Left ventricle myocardium inferior (tissue), 1 donor: ENCODE measurements at places on chromosomes 3 and 15. TPM values are rescaled to one million over a fixed set of nuclear protein-coding genes. Genes with fewer than 3 reads are reported as not detected.

Gene LDHAL6B
- total RNA-seq: not detected

DNA sequence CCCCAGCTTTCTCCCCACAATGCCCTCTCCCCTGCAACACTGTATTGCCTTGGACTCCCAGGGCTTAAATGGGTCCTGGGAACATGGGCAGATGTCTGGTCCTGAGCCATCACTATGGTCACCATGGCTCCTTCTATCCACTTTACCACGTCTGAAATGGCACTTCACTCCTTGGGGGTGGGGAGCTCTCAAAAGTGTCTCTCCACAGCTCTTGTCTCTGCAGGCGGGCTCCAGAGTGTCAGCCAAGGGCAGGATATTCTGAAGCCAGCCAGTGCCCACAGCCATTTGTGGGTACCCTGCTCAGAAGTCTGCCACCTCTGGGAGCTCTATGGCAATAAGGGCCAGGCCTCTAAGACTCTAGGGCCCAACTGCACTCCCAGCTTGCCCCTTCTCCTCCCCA is 163.9 kb downstream of the PPM1L start:
- H3K4me1 ChIP-seq: peaks cover 40% of the 10 kb centered on the region
- H3K27me3 ChIP-seq: no peaks in the 10 kb centered on the region
- no peak overlapping the region for H3K4me3 ChIP-seq
- H3K36me3 ChIP-seq: no peaks in the 10 kb centered on the region

- DNase-seq: no peak
- no peak overlapping the region for H3K4me3 ChIP-seq
- no peak overlapping the region for H3K27ac ChIP-seq
- H3K27me3 ChIP-seq: peaks cover 16% of the 10 kb centered on the region
Observed at GRCh38 chr15:25875566-25875965, 12.4 kb upstream of the ATP10A start.

Gene SLC12A8
- total RNA-seq: not detected

Gene NR2F2
- 12.8 TPM for total RNA-seq

Gene SLC28A2
- not detected for total RNA-seq

GRCh38 chr3:46089237-46090011 is 62.1 kb upstream of the XCR1 start:
- H3K4me1 ChIP-seq: no peaks in the 10 kb centered on the region
- H3K36me3 ChIP-seq: no peaks in the 10 kb centered on the region
- H3K27me3 ChIP-seq: no peaks in the 10 kb centered on the region
- H3K4me3 ChIP-seq: no peak overlapping the region
- peak; percentile 43 for DNase-seq

DNA sequence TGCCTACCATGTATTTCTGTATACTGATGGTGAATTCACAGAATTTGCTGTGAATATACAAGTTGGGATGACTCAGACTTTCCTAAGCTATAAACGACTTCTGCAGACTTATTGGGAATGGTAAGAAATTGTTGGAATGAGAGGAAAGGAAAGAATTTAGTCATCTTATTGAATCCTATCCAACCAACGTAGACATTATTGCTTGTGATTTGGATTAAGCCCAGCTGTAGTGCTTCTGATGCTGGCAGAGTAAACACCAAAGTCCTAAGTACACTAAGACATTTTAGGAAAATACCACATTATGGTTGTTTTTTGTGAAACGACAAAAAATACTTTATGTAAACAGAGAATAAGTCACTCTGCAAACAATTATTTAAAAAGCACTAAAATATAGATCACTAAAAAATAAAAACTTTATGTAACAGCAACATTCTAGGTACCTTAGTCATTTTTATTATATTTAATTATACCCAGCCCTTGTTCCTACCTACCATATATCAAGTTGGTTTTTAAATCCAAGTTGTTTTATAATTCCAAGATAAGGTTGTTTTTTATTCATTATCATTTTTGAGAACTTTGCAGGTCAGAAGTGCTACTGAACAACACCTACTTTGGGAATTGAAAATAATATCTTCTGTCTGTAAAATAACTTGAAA is 99.2 kb upstream of the MLF1 start:
- no peak overlapping the region for H3K4me3 ChIP-seq
- no peaks in the 10 kb centered on the region for H3K4me1 ChIP-seq
- DNase-seq: no peak
- H3K27ac ChIP-seq: no peak overlapping the region
- no peaks in the 10 kb centered on the region for H3K27me3 ChIP-seq

DNA sequence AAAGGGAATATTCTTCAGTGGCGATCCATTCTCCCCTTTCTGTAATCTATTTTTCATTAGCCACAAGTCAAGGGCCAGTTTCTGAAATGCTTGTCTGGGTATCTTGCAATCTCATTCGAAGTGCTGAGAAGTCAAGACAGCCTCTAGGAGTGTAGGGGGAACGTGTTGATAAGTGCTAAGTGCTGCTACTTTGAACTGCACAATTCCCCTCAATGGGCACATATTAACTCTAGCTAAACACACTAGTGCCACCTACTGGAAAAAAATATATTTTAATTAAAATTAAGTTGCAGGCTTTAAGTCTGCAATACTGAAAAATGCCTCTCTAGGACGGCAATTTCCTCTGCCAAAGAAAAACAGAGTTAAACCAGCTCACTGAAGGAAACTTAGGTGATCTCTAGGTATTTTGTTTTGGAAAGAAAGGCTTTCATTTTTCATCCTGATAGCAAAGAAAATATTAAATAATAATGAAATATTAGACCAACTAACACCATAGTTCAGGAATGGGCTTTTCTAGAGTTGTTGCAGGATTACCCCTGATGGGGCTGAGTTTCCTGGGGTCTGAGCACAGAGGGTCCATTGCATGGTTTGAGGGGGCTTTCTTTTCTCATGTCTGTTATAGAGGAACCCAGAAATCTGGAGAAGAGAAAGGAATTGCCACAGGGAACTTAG is 181.9 kb upstream of the KBTBD8 start:
- H3K27me3 ChIP-seq: no peaks in the 10 kb centered on the region
- no peaks in the 10 kb centered on the region for H3K36me3 ChIP-seq
- H3K4me1 ChIP-seq: peaks cover 9% of the 10 kb centered on the region
- H3K4me3 ChIP-seq: no peak overlapping the region

Gene SLC6A20
- total RNA-seq: not detected

DNA sequence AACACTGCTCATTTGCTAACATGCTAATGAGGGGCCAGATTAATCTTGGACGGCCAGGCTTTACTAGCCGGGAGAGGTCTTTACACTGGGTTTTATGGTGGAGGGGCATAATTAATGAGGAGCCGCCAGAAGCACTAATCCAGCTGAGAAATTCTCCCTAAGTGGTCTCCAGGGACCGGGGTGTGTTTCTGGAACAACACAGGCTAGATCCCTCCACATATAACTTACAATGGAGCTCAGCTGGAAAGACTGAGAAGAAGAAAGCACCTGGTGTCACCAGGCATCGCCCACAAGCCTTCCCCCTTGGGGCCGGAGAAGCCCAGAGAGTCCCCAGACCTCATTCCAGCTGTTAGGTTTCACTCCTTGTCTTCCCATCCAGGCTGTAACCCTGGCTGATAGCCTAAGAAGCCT is 127.5 kb downstream of the MEGF11 start:
- H3K27me3 ChIP-seq: peaks cover 91% of the 10 kb centered on the region
- H3K36me3 ChIP-seq: no peaks in the 10 kb centered on the region
- no peak overlapping the region for H3K27ac ChIP-seq
- DNase-seq: no peak
- H3K4me3 ChIP-seq: no peak overlapping the region

DNA sequence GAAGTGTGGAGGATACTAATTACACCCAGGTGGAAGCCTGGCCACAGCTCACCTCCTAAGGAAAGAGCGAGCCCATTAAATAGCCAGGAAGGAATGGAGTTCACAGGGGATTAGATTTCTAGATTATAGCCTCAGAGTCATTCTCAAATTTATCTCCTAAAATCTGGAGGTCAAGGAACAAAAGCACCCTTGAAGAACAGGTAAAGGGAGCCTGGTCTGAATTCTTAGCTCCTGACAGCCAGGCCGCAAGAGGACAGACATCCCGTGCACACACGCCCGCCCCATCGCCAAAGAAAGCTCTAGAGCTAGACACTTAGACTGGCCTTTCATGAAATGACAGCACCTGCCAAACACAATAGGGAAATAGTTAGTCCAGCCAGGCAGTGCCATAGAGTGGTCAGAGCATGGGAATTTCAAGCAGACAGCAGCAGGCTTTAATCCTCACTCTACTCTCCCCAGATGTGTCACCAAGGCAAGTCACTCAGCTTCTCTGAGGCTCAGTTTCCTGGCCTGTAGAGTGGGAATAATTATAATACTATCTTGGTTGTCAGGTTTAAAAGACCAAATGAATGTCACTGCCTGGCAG is 59.2 kb downstream of the LIPC start:
- H3K27me3 ChIP-seq: no peaks in the 10 kb centered on the region
- H3K27ac ChIP-seq: peak overlapping the region; percentile 79
- peak overlapping the region; percentile 41 for H3K4me3 ChIP-seq
- H3K4me1 ChIP-seq: peaks cover 16% of the 10 kb centered on the region
- no peaks in the 10 kb centered on the region for H3K36me3 ChIP-seq
- no peak for DNase-seq

DNA sequence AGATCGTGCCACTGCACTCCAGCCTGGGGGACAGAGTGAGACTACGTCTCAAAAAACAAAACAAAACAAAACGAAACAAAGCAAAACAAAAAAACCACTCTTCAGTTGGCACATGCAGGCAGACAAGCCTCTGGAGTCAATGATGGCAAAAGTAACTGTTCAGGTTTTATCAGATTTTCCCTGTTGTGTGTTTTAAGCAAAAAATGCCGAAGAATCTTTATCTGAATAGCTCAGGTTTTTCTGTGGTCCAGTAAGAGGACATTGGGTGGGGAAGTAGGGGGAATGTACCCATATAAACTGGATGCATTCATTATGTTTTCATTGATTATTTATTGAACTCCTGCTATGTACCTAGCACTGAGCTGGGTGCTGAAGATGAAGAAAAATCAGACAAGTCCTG is 20.8 kb upstream of the BCL2A1 start:
- H3K27ac ChIP-seq: no peak overlapping the region
- no peak for DNase-seq
- H3K27me3 ChIP-seq: peaks cover 5% of the 10 kb centered on the region
- no peak overlapping the region for H3K4me3 ChIP-seq
- H3K36me3 ChIP-seq: no peaks in the 10 kb centered on the region

GRCh38 chr15:50049871-50050270 is 69.2 kb downstream of the ATP8B4 start:
- H3K36me3 ChIP-seq: no peaks in the 10 kb centered on the region
- DNase-seq: no peak

Gene TRAT1
- total RNA-seq: not detected

DNA sequence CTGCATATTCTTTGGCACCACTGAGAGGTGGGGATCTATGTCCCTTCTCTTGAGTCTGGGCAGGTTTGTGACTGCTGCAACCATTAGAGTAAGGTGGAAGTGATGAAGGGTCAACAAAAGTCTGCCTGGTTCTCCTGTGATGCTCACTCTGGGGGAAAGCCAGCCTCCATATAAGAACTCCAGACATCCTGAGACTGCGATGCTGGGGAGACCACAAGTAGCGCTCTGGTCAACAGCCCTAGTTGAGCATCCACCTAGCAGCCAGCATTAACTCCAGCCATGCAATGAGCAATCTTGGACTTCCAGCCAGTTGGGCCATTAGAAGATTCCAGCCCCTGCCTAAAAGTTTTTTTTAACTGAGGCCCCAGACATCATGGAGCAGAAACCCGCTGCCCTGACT is 62.8 kb downstream of the SCN11A start:
- no peaks in the 10 kb centered on the region for H3K36me3 ChIP-seq
- no peak for DNase-seq

DNA sequence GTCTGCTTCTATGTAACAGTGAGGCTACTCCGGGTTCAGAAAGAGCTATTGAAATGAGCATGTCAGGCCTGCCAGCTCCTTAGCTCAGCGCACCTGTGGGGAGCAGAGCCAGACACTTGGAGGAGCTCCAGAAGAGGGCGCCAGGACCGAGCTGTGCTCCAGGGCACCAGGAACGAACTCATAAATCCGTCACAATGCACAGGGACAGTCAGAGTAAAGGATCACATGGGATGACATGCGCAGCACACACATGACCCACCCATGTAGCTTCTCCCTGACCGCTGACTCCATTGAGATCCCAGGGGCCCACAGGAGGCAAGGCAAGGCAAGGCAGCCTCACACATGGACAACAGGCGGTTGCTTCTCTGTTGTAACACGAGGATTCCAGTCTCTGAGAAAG is 26.0 kb upstream of the GNB5 start:
- no peak overlapping the region for H3K4me3 ChIP-seq
- H3K27ac ChIP-seq: no peak overlapping the region
- DNase-seq: no peak
- H3K4me1 ChIP-seq: no peaks in the 10 kb centered on the region
- H3K36me3 ChIP-seq: peaks cover 10% of the 10 kb centered on the region
- no peaks in the 10 kb centered on the region for H3K27me3 ChIP-seq

DNA sequence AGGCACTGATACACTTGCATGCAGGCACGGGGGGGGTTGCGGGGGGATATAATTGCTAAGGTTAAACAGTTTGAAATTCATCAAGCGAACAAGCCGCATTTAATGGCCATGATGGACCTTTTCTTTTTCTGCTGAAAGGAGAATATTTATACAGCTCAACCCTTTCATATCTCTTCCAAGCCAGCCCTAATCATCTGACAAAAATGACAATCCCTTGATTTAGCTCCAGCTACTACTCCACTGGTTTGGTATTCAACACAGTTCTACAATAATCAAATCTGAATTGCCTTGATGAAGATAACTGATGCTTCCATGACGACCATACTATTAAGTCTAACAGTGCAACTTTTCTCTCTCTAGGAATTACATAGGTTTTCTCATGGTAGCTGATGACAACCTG is 374.9 kb downstream of the PLCL2 start:
- H3K4me1 ChIP-seq: peaks cover 3% of the 10 kb centered on the region
- no peak overlapping the region for H3K27ac ChIP-seq
- no peak for DNase-seq
- H3K4me3 ChIP-seq: no peak overlapping the region
- H3K27me3 ChIP-seq: no peaks in the 10 kb centered on the region

DNA sequence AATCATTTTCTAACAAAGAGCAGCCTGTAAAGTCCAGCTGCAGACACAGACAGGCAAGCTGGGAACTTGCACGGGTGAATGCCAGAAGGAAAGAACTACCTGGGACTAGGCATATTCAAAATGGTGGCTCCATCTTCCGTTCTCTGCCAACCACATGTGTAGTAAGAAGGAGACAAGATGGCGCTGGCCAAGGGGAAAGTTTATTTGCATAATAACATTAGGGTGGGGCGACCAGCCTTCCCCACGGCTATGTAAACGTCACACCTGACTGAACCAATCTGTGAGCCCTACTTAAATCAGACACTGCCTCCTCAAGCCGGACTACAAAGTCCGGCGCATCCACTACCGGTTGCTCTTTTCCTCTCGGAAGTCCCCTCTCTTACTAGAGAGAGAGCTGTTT is 130.8 kb downstream of the SNRK start:
- peaks cover 29% of the 10 kb centered on the region for H3K4me1 ChIP-seq
- DNase-seq: no peak
- no peak overlapping the region for H3K4me3 ChIP-seq
- no peaks in the 10 kb centered on the region for H3K36me3 ChIP-seq
- H3K27ac ChIP-seq: no peak overlapping the region

- no peak for DNase-seq
- H3K27me3 ChIP-seq: no peaks in the 10 kb centered on the region
- H3K36me3 ChIP-seq: no peaks in the 10 kb centered on the region
- no peak overlapping the region for H3K27ac ChIP-seq
Observed at GRCh38 chr3:82355228-82355627, 593.8 kb upstream of the GBE1 start.

Gene GABRR3
- total RNA-seq: not detected

Gene ANKUB1
- not detected for total RNA-seq
